ENCODE measurements at places on chromosomes 4 and X.

GRCh38 chr4:140515423-140515822 lies 8.5 kb upstream of the ELMOD2 start:
- DNase-seq = no peak

- DNase-seq = no peak
These were observed 37.4 kb downstream of the MAML3 start for GRCh38 chr4:140116442-140117104.

DNA sequence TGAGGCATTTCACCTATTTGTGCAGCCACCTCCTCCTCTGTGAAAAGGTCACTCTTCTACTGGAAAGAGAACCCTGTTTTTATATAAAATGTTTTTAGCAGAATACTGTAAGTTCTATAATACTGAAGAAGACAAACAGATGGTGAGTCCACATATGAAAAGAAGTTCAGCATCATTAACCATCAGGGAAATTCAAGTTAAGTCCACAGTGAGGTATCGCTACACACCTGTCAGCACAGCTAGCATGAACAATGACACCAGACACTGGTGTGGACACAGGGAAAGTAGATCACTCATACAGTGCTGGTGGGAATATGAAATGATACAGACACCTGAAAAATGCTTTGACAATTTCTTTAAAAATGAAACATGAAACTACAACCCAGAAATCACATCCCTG lies 133.0 kb downstream of the MAD2L1 start:
- peak; percentile 99 for DNase-seq

- no peak for DNase-seq
These were observed 12.0 kb downstream of the P2RY8 start for GRCh38 chrX:1524874-1525582.

- DNase-seq = peak; percentile 28
These were observed 13.1 kb upstream of the ACOT9 start for GRCh38 chrX:23756165-23756564.

DNA sequence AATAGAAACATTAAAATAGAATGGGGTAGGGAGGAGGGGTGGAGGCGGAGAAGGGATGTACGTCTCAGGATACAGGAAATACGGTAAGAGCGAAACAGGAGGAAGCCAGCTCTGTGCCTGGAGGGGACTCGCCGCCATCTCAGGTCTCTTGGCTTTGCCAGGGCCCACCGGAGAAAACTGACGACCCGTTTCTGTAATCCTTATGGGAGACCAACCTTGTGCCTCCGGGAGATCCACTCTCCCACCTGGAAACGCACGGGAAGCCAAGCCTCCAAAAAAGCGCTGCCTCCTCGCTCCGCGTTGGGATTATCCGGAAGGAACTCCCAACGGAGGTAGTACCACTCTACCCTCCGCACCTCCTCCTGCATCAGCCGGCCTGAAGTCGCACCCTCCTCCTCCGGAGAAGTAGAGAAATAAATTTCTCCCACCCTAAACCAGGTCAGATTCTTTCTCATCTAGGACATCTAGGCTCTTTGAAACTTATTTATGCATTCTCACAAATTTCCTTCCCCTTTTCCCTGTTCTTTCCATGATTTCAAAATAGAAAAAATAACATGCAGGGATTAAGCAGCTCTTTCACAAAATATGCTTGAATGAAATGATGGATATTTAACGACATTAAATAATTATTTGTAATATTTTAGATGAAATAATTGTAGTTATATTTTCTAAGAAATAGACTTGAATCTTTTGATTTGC lies at the start of gene NBDY:
Gene NBDY (plus strand): TSS at position 92 of the 699 bp plus-strand sequence. CDS start 111 bp downstream, at position 203.
- peak; percentile 70 for DNase-seq

DNA sequence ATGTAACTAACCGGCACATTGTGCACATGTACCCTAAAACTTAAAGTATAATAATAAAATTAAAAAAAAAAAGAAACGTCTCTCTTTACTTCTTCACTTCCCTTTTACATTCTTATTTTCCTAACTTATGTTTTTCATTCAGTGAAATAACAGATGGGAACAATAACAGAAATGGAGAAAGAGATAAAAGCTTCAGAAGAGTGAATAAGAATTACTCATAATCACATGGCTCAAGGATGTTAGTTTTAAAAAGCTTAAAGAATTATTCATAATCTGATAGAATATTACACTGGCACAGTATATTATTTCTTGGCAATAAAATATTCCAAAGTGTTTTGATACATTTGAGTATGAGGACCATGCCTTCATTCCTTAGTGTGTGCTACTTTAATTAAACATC lies 175.6 kb downstream of the COL25A1 start:
- DNase-seq = no peak

- DNase-seq = peak; percentile 9
These were observed 27.1 kb upstream of the SLC9B1 start for GRCh38 chr4:103046416-103047290.

- DNase-seq = peak; percentile 16
These were observed at the start of gene EVC2 for GRCh38 chr4:5708449-5709206. TSS of gene EVC2 (minus strand) at chr4:5708559. CDS start at chr4:5708513, 46 bp downstream.

GRCh38 chrX:9130031-9130430 lies 96.1 kb upstream of the FAM9B start:
- DNase-seq = no peak

GRCh38 chrX:16743604-16744325 lies 24.4 kb downstream of the SYAP1 start:
- no peak for DNase-seq

DNA sequence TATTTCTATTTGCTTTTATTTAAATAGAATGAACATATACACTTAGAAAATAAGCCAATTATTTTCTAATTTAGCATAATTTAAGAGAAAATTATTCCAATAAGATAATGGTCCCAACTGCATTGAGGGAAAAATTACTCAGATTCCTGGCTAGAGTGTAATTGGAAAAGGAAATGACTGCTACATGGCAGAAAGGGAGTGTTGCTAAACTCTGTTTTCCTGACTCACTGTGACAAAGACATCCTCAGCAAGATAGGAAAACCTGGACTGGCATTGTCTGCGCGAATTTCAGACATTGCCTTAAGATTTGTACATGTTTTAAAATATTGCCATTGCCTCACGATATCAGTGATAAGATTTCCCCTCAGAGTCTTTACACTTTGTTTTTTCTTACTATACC lies 8.2 kb downstream of the TNIP3 start:
- DNase-seq = no peak

DNA sequence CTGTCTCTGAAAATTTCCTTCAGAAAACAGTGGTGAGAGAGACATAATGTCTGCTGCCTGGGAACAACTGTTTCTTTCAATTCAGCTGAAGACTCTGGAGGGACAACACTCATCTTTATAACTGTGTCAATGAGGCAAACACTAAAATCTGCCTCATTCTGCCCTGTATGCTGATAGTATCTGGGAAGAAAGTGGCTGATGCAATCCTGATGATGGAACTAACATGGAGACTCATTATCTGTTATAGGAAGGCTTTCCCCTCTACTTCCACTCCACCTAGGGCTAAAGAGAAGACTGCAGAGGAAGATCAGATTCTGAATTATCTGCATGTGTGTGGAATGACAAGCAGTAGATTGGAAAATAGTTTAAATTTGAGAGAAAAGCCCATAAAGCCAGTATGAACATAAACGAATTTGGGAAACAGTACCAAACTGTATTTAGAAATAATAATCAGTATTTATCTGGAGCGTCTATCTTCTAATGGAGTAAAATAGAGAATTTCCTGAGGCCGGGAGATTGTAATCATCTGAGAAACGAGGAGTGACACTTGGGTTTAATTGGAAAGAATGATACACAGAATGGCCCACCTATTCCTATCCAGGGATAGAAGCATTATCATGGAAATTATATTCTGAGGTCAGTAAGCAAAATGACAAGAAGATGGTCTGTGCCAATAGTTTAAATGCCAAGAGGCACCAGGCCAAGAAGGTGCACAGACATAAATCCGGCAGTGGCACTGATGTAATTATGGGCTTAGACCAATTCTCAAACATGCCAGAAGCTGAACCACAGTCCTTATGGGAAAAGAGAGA lies 85.4 kb downstream of the SHISA3 start:
- no peak for DNase-seq

- peak; percentile 52 for DNase-seq
These were observed 2.4 kb upstream of the NSUN7 start for GRCh38 chr4:40747207-40747835.

- DNase-seq = no peak
These were observed 7.9 kb downstream of the PDLIM5 start for GRCh38 chr4:94459462-94460161.

DNA sequence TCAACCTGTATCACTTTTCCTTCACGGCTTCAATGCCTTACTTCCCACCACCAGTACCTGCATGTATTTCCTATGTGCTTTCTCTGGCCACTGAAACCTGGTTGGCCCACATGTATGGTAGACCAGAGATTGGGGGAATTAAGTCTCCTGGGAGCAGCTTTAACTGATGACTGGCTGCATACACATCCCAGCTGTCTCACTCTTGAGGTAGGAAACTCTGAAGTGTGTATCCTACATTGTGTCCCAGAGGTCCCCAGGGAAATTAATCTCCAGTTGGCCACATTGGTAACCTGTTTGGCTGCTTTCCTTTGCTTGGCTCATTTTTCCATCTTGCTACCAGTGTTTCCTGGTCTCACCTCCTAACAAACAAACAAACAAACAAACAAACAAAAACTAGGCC lies 124.4 kb downstream of the ZNF827 start:
- DNase-seq = no peak

- DNase-seq = no peak
These were observed 58.5 kb downstream of the KDM6A start for GRCh38 chrX:44931441-44931973.

- DNase-seq = peak; percentile 35
These were observed 129.7 kb downstream of the PLS3 start for GRCh38 chrX:115690511-115691216.

- no peak for DNase-seq
These were observed 39.8 kb downstream of the IL15 start for GRCh38 chr4:141676087-141676670.

- no peak for DNase-seq
These were observed 75.9 kb downstream of the CLNK start for GRCh38 chr4:10608501-10609219.

- DNase-seq = no peak
These were observed 148.0 kb upstream of the STX18 start for GRCh38 chr4:4689694-4690440.

DNA sequence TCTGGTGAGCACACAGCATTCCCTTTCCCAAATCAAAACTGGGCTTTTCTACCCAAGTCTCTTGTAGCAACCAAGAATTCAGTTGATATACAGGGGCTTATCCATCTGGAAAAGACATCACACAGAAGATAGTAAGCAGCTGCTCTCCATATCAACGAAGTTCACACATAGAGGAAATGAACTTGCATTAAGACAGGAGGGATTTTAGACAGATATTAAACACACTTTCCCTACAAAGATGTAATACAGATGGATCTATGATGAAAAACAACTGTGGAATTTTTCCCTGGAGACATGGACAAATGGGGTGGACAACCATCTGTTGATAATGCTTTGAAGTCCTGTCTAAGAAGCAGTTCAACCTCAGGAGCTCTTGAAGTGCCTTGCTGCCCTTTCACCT lies 9.8 kb upstream of the PDE5A start:
- DNase-seq = no peak
